ENCODE measurements at places on chromosomes 5 and 9.
A peak's percentile ranks its signal among the peaks of the same experiment; 100 is the strongest.

GRCh38 chr5:17151686-17152085 is 65.7 kb upstream of the BASP1 start:
- DNase-seq, result no peak

DNA sequence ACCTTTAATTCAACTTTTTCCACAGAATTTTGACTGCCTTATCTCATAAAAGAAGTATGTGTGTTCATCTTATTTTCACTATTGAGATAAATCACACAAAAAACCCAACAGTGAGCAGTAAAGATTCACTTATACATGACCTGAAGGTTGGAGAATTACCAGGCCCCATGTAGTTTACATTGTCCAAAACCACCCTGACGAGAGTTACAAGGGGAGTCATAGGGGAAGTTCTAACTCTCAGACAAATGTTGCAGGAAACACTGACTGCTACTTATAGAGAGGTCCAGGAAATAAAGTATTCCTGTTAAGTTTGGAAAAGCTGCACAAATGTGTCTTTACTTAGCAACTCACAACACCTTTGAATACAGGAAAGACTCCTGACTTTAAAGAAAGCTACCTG is 14.1 kb downstream of the SPATA9 start:
- DNase-seq, result no peak

GRCh38 chr5:74816875-74817274 is 49.3 kb downstream of the FAM169A start:
- no peak for DNase-seq

GRCh38 chr5:81305785-81306184 is 4.4 kb downstream of the ZCCHC9 start:
- DNase-seq, result no peak

DNA sequence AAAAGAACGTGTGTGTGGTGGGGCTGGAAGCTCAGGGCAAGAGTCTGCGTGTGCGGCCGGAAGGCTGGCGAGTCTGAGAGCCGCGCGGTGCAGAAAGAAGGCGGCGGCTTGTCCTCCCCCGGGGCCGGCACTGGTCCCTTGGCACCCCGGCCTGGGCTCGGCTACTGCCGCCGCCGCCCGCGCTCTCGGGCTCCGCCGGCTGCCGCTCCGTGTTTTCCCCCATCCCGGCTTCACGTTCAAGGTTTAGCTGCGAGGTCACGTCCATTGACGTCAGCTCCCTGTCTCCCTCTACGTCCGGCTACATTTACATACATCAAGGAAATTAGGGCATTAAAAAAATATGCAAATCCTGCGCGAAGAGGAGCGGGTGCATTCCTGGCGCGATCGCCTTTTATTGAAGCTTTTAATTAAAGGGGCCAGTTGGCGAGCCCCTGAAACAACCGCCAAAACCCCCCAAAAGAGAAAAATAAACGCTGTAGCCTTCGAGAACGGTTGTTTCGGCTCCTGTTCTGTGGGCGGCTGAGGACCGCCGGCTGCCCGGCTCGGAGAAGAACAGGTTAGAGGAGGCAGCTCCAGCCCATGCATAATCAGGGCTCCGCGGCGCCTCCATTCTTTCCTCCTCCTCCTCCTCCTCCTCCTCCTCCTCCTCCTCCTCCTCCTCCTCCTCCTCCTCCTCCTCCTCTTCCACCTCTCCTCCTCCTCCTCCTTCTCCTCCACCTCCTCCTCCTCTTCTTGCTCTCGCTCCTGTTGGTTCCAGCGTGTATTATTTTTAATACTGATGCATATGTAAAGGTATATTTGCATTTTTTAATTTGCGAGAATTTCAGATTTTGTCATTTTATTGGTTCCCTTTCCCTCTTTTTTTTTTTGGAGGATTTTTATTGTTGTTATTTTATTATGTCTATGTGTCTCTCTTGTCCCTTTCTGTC is 207.0 kb downstream of the MEF2C start:
- DNase-seq, result peak; percentile 88
